ENCODE measurements at places on chromosomes 13 and 19. TPM values are rescaled to one million over a fixed set of nuclear protein-coding genes. Genes with fewer than 3 reads are reported as not detected.

Gene TFDP1
- total RNA-seq: 40.0 TPM

Gene ETHE1
- 74.4 TPM for total RNA-seq

DNA sequence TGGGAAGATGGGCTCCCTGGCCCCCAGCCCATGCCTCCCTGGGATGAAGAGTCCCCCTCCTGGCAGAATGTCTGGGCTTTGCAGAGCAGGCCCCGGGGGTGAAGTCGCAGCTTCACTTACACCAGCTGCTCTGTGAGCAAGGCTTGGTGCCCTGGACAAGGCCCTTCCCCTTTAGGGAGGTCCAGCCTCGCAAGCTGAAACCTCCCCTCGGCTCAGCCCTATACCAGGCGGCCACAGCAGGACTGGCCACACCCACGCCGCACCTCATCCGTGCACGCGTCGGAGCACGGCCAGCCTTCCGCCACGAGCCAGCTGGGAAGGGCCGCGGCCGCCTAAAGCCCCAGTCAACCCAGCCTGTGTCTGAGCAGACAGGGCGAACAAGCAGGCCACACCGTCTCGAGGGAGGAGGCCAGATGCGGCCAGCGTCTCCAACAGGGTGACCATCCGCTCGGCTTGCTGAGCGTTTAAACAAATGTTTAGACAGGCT is 83.2 kb upstream of the MCF2L start:
- no peak overlapping the region for H3K4me3 ChIP-seq
- no peaks in the 10 kb centered on the region for H3K27me3 ChIP-seq
- H3K4me1 ChIP-seq: peaks cover 10% of the 10 kb centered on the region
- H3K27ac ChIP-seq: no peak overlapping the region

DNA sequence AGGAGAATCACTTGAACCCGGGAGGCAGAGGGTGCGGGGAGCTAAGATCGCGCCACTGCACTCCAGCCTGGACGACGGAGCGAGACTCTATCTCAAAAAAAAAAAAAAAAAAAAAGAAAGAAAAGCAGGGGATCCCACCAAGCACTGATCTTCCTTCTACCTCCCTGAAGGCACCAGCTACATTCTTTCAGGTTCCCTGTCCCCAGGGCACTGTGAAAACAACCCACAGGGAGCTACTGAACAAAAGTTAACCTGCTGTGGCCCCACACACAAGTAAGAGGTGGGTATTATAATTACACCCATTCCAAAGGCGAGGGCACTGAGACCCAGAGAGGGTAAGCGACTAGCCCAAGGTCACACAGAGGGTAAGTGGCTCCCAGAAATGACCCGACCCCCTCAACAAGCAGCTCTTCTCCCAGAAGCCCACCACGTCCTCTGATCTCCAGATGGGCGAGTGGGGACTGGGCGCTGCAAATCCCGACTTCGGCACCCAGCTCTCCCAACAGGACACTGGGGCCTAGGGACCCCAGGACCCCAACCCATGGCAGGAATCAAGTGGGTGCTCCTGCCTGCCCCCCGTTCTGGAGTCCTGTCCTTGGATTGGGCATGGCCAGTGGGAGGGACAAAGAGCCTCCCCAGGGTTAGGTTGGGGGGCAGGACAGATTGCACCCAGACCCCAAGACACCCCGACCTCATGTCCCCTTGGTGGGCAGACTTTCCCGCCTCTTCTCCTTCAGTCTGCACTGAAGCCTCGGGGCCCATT is 2.4 kb downstream of the LMNB2 start:
- H3K36me3 ChIP-seq: no peaks in the 10 kb centered on the region
- no peak overlapping the region for H3K4me3 ChIP-seq
- DNase-seq: no peak

DNA sequence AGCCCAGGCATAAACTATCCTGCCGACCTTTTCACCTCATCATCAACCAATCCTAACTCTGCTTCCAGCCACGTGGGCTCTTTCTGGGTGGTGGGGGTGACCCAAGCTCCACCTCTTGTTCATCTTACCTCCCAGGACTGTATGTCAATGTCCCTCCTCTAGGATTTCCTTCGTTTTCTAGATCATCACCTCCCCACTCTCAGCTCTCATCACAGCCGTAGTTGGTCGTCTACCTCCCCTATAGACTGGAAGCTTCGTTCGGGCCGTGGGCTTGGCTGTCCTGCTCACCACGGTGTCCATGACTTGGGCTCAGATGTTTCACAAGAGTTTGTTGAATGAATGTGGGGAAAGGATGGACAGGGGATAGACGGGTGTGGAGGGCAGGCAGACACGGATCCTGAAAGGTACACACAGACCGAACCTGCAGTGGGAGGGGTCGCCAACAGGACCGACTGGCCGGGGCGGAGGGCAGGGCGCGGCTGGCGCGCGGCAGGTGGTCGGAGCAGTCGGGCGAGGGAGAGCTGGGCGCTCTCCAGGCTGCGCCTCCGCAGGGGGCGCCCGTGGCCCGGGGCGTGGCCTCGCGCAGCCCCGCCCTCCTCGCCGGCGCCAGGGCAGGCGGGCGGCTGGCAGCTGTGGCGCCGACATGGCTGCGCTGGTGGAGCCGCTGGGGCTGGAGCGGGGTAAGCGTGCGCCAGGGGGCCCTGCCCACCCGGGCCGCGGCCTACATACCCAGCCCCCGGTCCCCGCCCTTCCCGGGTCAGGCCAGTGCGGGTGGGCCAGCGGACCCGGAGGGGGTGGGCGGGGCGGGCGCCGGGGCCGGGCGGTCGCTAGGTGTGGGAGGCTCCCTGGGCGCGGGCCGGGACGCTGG is at the start of gene LIN7B:
Gene LIN7B (plus strand): TSS at position 609 of the 868 bp plus-strand sequence. CDS start 35 bp downstream, at position 644.
- H3K4me3 ChIP-seq: peak within 1 kb of the TSS; percentile 88
- no peaks in the 10 kb centered on the region for H3K27me3 ChIP-seq
- no peak for DNase-seq
- H3K4me1 ChIP-seq: peaks cover 34% of the 10 kb centered on the region
- no peaks in the 10 kb centered on the region for H3K36me3 ChIP-seq

- H3K4me3 ChIP-seq: no peak overlapping the region
- H3K27ac ChIP-seq: no peak overlapping the region
Observed at GRCh38 chr19:35246466-35247092, 2.2 kb upstream of the LSR start.

DNA sequence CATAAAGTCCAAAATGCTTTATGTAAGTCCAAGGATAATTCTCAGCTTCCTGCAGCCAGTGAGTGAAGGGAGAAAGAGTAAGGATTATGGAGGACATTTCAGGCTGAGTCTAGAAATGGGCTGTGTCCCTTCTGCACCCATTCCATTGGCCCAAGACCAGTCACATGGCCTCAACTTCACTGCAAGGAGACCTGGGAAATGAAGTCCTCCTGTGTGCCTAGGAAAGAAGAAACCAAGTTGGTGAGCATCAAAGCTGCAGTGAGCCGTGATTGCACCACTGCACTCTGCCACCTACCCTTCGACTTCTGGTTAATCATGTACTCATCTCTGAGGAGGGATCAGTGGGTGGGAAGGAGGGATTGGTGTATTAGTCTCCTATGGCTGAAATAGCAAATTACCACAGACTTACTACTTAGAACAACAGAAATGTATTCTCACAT is 3.6 kb upstream of the CD37 start:
- no peaks in the 10 kb centered on the region for H3K27me3 ChIP-seq
- DNase-seq: no peak
- H3K4me3 ChIP-seq: no peak overlapping the region
- H3K4me1 ChIP-seq: no peaks in the 10 kb centered on the region
- H3K36me3 ChIP-seq: no peaks in the 10 kb centered on the region
- no peak overlapping the region for H3K27ac ChIP-seq

- H3K36me3 ChIP-seq: no peaks in the 10 kb centered on the region
- no peaks in the 10 kb centered on the region for H3K4me1 ChIP-seq
- no peak for DNase-seq
- H3K27ac ChIP-seq: no peak overlapping the region
- no peaks in the 10 kb centered on the region for H3K27me3 ChIP-seq
Observed at GRCh38 chr13:46152627-46153328, 29.2 kb downstream of the LCP1 start.

DNA sequence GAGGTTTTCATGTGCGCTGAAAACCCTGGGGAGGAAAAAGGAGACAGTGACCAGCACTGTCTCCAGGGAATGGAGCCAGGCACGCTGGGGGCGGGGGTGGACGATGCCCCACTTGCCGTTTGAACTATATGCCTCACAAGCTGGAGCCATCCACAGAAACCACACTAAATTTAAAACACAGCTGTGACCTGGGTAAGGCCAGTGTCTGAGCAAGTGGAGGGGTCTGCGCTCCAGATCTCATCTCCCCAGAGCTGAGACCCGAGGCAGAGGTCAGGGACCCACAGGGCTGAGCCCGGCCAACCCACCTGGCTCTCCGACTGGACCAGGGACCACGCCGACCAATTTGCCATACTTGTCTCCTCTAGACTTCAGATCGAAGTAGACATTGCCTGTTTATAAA is 23.2 kb downstream of the CARS2 start:
- no peaks in the 10 kb centered on the region for H3K27me3 ChIP-seq
- H3K36me3 ChIP-seq: no peaks in the 10 kb centered on the region
- no peak for DNase-seq
- H3K4me3 ChIP-seq: no peak overlapping the region
- H3K27ac ChIP-seq: no peak overlapping the region

DNA sequence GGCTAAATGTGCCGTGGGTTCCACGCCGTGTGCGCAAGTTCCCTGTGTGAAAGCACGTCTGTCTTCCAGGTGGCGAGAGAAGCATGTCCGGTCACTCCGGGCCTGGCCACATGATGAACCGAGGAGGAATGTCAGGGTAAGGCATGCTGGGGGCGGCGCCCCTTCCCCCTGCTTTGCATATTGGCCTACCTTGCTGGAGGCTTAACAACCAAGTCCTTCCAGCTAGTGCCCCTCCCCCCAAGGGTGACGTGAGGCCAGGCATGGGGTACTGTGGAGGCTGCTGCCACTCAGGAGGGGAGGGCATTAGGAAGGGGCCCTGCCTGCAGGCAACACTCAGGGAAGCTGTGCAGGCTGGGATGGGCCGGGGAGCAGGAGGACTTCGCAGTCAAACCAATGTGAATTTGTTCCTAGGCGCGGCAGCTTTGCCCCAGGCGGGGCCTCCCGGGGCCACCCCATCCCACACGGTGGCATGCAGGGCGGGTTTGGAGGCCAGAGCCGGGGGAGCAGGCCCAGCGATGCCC is 12.5 kb downstream of the MICOS13 start:
- H3K27me3 ChIP-seq: no peaks in the 10 kb centered on the region
- no peaks in the 10 kb centered on the region for H3K4me1 ChIP-seq
- H3K36me3 ChIP-seq: peaks cover 71% of the 10 kb centered on the region
- no peak overlapping the region for H3K27ac ChIP-seq
- no peak overlapping the region for H3K4me3 ChIP-seq

- no peak overlapping the region for H3K27ac ChIP-seq
- no peaks in the 10 kb centered on the region for H3K27me3 ChIP-seq
- H3K36me3 ChIP-seq: no peaks in the 10 kb centered on the region
- DNase-seq: no peak
- no peak overlapping the region for H3K4me3 ChIP-seq
- no peaks in the 10 kb centered on the region for H3K4me1 ChIP-seq
Observed at GRCh38 chr13:108120302-108120701, 95.0 kb downstream of the LIG4 start.

GRCh38 chr13:114048443-114048842 is 74.6 kb upstream of the C13orf46 start:
- H3K27ac ChIP-seq: peak overlapping the region; percentile 72
- peaks cover 21% of the 10 kb centered on the region for H3K4me1 ChIP-seq
- no peaks in the 10 kb centered on the region for H3K27me3 ChIP-seq
- no peak for DNase-seq

Gene LYPD5
- 3.7 TPM for total RNA-seq

GRCh38 chr19:35509018-35509652 is 4.3 kb downstream of the DMKN start:
- peaks cover 26% of the 10 kb centered on the region for H3K4me1 ChIP-seq
- peak overlapping the region; percentile 40 for H3K4me3 ChIP-seq
- no peaks in the 10 kb centered on the region for H3K36me3 ChIP-seq
- DNase-seq: no peak
- no peaks in the 10 kb centered on the region for H3K27me3 ChIP-seq

DNA sequence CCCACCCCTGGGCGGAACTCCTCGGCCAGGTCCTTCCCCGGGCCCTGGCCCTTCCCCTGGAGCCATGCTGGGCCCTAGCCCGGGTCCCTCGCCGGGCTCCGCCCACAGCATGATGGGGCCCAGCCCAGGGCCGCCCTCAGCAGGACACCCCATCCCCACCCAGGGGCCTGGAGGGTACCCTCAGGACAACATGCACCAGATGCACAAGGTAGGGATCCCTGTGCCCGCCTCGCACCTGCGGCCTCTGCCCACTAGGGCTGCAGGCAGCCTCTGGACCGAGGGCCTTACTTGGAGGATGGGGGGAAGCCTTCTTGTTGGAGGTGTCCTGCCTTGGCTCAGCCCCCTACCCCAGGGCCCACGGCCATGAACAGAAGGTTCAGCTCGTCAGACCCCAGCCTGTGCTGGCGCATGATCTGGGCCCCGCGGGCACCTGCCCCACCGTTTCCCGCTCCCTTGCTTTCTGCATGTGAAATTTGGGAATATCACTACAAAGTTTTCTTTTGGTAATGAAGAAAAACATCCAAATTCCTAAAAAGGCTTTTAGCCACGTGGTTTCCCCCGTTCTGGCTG is 23.4 kb downstream of the SMARCA4 start:
- H3K27ac ChIP-seq: no peak overlapping the region
- H3K36me3 ChIP-seq: no peaks in the 10 kb centered on the region
- DNase-seq: no peak
- H3K27me3 ChIP-seq: no peaks in the 10 kb centered on the region

GRCh38 chr13:35979361-35979951 is 151.7 kb downstream of the DCLK1 start:
- DNase-seq: no peak
- no peak overlapping the region for H3K4me3 ChIP-seq
- no peaks in the 10 kb centered on the region for H3K36me3 ChIP-seq
- H3K27me3 ChIP-seq: no peaks in the 10 kb centered on the region
- H3K27ac ChIP-seq: peak overlapping the region; percentile 70

GRCh38 chr19:38990949-38991697 is 15.6 kb upstream of the FBXO17 start:
- no peak overlapping the region for H3K4me3 ChIP-seq
- H3K27ac ChIP-seq: no peak overlapping the region

- no peak overlapping the region for H3K27ac ChIP-seq
Observed at GRCh38 chr19:28148554-28148953, 1064.4 kb downstream of the UQCRFS1 start.

DNA sequence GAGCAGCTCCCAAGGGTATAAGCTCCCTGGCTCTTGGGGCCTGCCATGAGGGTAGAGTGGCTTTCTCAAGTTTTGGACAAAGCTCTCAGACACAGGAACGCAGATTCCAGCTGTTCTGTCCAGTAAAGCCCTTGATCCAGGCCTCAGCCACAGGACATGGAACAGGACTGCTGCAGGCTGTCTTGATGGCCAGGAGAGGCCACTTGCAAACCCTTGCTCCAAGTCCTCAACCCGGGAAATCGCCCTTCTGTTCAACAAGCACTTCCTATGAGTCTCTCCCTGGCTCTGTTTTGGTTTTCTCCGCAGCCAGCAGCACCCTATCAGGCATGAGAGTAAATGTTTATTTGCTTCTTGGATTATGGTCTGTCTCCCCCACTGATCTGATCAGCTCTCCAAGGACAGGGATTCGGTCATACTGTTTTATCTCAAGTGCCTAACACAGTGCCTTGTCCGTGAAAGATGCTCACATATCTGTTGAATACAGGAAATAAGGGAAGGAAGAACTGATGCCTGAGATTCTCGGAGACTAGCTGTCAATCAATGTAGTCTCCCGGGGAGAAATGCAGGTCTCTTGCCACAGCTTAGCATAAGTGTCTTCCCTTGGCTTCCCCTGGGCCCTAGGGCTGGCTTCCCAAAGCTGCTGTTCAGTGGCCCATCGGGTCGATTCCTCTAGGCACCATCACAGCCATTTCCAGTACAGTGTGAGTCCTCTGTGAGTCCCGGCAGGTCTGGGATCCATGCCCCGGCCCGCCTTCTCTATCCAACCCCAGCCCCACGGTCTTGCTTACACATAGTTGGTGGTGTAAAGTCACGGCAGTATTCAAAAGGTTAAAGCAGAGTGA is 90.8 kb downstream of the TSHZ3 start:
- H3K36me3 ChIP-seq: no peaks in the 10 kb centered on the region
- H3K27ac ChIP-seq: no peak overlapping the region
- peaks cover 22% of the 10 kb centered on the region for H3K4me1 ChIP-seq

All from vagina (tissue), 2 donors.